ENCODE measurements at places on chromosomes 6 and 20.

- no peak for DNase-seq
Measured at GRCh38 chr20:50092436-50092835, 20.5 kb downstream of the UBE2V1 start.

GRCh38 chr20:49696594-49696993 lies 17.1 kb downstream of the B4GALT5 start:
- DNase-seq = peak; percentile 51

GRCh38 chr6:21390532-21391213 lies 202.9 kb upstream of the SOX4 start:
- no peak for DNase-seq

GRCh38 chr20:51639206-51639832 lies 96.8 kb upstream of the NFATC2 start:
- peak; percentile 71 for DNase-seq

GRCh38 chr20:24953621-24954133 lies 4.6 kb downstream of the CST7 start:
- no peak for DNase-seq

- DNase-seq = no peak
Measured at GRCh38 chr6:148830614-148831013, 83.8 kb downstream of the UST start.

GRCh38 chr20:16760431-16761304 lies 12.5 kb downstream of the OTOR start:
- DNase-seq = no peak

- DNase-seq = no peak
Measured at GRCh38 chr20:50921803-50922501, 9.3 kb downstream of the ADNP start.

GRCh38 chr20:41902346-41902745 lies 284.2 kb upstream of the CHD6 start:
- DNase-seq = no peak

GRCh38 chr20:36587388-36588070 lies 14.1 kb downstream of the TGIF2 start:
- no peak for DNase-seq

DNA sequence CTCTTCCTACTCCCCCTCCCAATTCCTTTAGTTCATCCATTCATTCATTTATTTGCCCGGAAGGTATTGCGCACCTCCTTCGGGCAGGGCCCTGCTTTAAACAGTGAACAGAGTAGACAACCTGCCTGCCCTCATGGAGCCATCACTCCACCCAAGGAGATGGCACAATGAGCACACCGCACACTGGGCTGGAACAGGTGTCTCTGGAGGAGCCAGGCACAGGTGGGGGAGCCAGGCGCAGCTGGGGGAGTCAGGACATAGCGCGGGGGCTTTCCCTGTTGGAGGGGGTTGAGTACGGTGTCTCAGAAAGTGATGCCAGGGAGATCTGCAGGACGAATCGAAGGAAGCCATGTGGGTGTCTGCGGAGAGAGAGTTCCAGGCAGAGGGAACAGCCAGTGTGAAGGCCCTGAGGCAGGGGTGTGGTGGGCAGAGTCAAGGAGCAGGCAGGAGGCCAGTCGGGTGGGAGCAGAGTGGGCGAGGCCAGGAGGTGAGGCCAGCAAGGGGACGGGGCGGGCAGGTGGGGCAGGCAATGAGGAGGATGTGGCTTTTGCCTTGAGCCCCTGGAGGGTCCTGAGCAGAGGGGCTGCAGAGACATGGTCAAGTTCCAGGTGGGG lies 46.4 kb downstream of the SNAI1 start:
- DNase-seq = no peak

GRCh38 chr6:113122060-113122459 lies 735.1 kb upstream of the MARCKS start:
- no peak for DNase-seq

- DNase-seq = no peak
Measured at GRCh38 chr6:11462742-11463397, 74.7 kb upstream of the TMEM170B start.

DNA sequence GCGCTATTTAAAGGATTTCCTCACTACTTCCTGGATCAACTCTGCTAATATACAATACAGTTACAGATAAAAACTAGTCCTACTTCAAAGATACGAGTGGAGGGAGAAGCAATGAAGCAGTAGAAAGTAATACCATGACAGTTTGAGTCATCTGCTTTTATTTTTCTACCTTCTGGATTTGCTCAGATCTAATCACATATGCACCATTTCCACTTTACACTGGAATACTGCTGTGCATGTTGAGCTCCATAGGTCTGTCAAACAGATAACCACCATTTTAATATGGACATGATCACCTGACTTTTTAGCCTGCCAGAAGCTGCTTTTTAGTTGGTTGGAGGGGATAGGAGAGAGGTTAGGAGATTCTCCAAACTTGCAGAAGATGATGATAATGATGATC lies 92.5 kb downstream of the MMUT start:
- no peak for DNase-seq

GRCh38 chr20:56289652-56290051 lies 41.1 kb downstream of the MC3R start:
- no peak for DNase-seq

Data from small intestine (tissue), 16 donors.